Activated CD8-positive, alpha-beta memory T cell treated with anti-CD3 and anti-CD28 coated beads for 1 hour (primary cell): ENCODE measurements at places on chromosomes 1 and 21.

GRCh38 chr1:170711682-170712081 lies 47.8 kb downstream of the PRRX1 start:
- no peak for DNase-seq

DNA sequence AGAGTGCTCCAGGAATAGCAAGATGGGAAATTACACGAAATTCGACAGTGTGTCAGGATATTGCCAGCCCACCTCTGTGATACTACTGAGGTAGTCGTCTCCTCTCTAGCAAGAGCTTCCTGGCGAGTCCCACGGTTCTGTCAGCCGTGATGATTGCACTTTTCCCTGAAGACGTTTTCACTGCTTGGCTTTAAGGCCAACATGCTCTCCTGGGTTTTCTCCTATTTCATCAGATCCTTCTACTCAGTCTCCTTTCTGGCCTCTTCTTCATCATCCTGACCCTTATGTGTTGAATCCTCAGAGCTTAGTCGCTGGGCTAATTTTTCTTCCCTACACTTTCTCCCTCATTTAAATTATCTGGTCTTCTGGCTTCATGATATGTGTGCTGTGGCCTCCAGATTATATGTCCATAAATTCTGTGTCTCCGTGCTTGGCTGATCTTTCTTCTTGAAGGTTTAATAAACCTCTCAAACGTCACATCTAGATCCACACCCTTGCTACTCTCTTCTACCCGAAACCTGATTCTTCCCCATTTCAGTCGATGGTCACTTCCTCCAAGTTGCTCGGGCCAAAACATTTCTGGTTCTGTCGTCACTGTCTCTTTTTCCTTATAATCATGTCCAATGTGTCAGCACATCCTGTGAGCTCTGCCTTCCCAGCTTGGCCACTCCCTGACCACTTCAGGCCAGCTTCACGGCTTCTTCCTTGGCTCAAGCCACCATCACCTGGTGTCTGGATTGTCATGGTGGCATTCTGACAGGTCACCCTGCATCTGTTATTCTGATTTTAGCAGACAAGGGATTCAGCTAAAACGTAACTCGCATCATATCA lies 12.2 kb downstream of the OR2B11 start:
- DNase-seq: no peak

DNA sequence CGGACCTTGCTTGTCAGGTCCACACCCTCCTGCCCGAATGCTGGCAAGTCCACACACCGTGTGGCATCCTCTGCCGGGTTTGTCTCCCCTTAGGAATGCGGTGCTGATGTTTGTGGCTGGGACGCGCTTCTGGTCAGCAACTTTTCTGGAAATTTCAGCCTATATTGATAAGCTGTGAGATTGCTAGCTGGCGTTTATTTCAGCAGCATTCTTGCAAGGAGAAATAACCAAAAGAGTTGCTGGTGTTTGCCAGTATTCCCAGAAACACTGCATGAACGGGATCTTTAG lies 601 bp downstream of the CEPT1 start:
- DNase-seq: no peak

DNA sequence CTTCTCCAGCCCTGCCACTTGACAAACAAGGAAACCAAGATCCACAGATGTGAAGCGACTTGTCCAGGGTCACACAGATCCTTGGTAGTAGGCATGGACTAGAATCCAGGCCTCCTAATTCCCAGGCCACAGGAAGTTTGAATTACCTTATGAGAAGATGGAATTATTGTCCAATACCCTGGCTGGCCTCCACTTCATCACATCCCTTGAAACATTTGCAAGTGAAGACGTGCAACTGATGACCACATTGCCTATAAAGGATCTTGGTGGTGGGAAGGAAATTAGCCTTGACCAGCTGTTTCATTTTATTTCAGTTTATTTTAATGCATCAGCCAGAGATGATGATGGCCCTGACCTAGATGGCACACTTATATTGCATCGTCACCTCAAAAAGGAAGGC lies 165.8 kb upstream of the CAMK1G start:
- DNase-seq: no peak

- no peak for DNase-seq
Measured at GRCh38 chr1:9858293-9859035, 34.7 kb upstream of the CLSTN1 start.

DNA sequence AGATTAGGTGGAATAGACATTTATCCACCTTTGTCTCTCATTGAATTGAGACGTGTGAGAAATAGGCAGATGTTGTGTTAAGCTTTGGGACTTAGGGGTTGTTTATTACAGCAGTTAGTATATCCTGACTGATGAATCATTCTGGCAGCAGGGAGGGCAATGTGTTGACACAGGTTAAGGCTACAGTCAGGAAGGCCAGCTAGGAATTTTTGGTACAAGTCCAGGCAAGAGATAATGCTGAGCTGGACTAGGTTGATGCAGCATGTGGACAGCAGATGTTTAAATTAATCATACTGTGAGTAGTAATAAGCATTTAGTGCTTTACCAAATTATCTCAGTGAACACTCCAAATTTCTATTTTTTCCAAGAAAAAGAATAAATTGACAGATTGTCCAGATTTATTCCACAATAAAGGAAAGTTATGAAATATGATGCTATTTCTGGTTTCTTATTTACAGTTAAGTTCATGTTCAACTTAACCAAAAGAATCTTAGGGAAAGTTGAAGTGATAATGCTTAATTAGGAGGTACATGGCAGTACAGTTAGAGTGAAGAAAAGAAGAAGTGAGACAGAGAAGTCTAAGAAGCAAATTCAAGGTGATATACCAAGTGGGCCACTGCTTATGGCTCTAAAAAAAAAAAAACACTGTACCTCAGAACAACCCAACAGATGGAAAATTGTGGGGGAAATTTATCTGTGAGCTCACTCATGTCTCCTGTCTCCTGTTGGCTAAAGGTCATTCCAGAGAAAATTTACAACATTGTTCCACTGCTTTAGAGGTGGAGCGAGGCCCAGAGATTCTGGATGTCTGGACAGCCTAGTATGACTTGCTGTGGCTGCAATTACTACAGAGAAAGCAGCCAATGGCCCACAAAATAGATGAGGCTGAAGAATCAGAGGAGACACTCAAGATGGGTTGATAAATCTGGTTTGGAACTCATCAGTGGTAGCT lies 102.7 kb upstream of the C21orf91 start:
- DNase-seq: no peak

GRCh38 chr1:43990271-43991199 lies 864 bp upstream of the CCDC24 start:
- DNase-seq: no peak

- DNase-seq: no peak
Measured at GRCh38 chr21:26457817-26458216, 115.3 kb downstream of the CYYR1 start.

GRCh38 chr1:89671775-89672488 lies 39.0 kb downstream of the LRRC8C start:
- no peak for DNase-seq

DNA sequence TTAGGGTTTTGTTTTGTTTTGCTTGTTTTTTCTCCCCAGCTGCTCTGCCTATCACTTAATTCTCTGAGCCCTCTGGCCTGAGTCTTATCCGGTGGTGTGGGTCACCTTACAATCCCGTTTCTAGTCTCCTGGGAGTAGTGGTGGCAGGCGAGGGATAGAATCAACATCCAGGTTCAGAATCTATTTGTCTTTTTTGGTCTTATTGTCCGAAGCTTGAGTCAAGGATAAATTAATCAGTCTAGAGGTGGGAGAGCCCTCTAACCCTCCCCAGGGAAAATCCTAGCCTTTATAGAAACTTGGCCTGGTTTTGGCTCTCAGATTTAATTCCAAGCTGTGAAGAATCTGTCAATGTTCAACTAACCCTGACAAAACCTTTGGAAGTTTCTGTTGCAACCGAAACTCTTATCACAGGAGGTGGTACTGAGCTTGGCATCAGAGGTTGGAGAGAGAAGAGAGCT lies 246.3 kb downstream of the FGGY start:
- no peak for DNase-seq

DNA sequence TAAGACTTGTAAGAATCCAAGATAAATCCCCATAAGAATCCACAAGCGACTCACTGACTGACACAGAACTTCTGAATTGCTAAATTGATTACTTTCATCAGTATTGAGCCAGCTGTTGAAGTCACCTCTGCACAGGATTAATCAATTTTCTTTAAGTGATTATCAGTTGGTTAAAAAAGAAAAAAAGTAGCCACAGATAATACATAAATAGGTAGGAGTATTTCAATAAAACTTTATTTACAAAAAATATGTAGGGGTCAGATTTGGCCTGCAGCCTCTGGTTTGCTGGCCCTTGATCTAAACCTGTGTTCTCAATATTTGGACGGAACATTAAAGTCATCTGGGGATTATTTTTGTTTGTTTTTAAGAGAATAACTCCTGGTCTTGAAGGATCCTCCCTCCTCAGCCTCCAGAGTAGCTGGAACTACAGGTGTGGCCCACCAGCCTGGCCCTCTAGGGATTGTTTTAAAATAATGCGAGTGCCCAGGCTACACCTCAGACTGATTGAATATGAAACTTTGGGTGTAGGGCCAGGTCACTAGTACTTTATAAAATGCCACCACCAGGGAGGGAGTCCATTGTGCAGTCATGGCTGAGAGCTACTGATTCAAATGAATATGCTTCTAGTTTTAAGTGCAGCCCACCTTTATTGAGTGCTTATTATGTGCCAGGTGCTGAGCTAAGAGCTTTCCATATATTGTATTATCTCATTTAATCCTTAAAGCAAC lies 6.8 kb upstream of the TMEM183A start:
- DNase-seq: no peak

- DNase-seq: no peak
Measured at GRCh38 chr1:156894711-156895454, 1.4 kb downstream of the PEAR1 start.
